ENCODE measurements at places on chromosomes 13 and 19. TPM values are rescaled to one million over a fixed set of nuclear protein-coding genes. Genes with fewer than 3 reads are reported as not detected.

DNA sequence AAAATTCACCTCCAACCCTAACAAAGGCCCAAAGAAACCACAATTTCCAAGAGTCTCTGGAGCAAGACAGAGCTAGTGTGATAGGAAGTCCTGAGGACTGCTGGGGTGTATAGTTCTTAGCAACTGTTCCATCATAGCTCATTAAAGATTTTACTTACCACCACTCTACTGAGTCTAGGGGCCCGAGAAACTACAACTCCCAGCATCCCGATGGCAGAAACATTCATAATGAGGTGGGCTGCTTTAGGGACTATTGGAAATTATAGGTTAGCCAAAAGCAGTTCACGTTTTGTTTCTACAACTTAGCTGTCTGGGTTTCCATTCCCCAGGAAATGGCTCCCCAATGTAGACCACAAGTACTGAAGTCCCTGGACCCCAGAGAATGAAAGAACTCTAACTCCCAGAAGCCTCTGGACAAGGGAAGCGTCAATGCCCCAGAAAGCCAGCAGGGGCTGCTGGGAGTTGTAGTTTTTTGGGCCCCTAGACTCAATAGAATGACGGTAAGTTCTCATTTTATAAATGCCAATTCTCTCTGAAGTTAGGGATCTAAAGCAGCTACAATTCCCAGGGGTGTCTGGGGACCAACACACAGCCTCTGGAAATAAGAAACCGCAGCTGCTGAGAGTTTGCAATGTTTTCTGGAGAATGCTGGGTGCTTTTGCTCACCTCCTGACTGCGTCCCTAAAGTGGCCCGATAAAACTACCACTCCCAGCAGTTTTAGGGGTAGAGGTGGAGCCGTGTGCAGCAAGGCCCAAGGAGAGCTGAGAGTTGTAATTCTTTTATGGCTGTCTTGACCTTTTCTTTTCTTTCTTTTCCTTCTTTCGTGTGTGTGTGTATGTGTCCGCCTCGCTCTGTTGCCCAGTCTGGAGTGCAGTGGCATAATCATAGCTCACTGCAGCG, 11.1 kb downstream of the FTL start:
- DNase-seq = peak; percentile 71

DNA sequence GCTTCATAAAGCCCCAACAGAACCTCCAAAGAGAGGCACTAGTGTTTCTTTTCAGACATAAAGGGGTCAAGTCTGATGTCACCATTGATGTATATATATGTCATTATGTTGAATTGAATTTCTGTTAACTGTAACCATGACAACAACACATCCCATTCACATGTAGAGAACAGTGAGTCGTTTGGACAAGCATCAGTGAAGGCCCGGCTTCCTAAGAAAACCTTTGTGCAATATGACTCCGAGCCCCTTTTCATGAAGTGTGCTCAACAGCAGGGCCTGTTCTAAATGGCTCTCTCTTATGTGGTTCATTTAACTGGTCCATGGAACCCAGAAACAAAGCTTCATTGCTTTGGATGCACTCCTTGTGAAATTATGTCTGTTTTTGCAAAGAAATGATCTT, 67.2 kb upstream of the UBL3 start:
- no peak for DNase-seq

GRCh38 chr19:21474671-21475181, 30.7 kb upstream of the ZNF429 start:
- DNase-seq = peak; percentile 97

DNA sequence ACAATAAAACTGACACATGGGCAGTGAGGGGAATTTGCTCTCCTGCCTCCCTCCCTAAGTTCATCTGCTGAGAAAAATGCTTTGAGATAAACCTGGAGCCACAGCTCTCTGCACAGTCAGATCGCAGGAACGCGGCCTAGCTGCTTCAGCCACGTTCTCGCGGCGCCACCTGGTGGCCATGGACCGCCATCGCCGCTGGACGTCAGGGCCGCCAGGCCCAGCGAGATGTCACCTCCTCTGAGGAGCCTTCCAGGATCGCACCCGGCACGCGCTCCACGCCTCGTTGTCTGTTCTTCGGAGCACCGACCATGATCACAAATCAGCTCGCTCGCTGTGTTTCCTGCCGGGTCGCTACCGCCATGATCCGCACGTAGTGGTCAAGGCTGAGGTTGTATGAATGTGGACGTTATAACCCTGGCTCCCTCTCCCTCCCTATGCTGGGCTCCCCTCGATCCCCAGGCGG, 20.6 kb upstream of the USP29 start:
- peak; percentile 87 for DNase-seq

GRCh38 chr13:88136098-88136790, 465.1 kb downstream of the SLITRK5 start:
- no peak for DNase-seq

GRCh38 chr19:47704024-47704423, 9.2 kb upstream of the EHD2 start:
- peak; percentile 89 for DNase-seq

- DNase-seq = peak; percentile 52
Measured at GRCh38 chr19:55041627-55042343, 3.7 kb upstream of the GP6 start.

DNA sequence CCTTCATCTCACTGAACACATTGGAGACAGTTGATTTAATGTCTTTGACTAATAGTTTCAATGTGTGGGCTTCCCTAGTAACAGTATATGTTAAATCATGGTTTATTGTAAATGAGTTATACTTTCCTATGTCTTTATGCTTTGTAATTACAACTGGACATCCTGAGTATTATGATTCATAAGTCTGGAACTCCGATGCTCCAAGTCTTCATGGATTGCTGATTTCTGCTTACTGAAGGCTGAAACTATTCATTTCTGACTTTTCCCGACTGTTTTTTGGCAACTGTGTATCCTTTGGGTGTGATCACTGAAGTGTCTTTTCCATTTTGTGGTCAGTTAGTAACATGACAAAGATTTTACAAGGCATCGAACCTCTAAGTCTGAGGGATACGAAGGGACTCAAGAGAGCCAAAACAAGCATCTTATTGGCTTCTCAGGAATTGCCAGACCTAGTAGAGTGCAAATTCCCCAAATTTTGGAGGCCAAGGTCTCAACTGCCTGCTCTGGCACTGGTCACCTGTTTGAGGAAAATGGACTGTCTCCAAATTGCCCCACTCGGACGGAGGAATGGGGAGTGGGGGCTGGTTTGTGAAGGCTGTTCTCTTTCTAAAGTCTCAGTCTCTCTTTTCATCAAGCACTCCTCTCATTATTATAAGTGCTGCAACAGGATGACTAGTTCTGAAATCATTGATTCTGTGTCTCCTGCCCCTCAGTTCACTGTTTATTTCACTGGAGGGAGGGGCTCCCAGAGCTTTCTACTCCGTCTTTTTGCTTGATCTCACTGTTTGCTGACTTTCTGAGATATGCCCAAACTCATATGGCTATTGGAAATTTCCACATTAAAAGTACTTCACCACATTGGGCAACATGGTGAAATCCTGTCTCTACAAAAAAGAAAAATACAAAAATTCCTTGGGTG, 20.2 kb upstream of the CD70 start:
- peak; percentile 86 for DNase-seq

GRCh38 chr13:102897371-102898138, 51.7 kb downstream of the ERCC5 start:
- DNase-seq = no peak

The PSG6 gene
- total RNA-seq = not detected

- no peak for DNase-seq
Measured at GRCh38 chr13:50378509-50379044, 363.3 kb downstream of the KCNRG start.

DNA sequence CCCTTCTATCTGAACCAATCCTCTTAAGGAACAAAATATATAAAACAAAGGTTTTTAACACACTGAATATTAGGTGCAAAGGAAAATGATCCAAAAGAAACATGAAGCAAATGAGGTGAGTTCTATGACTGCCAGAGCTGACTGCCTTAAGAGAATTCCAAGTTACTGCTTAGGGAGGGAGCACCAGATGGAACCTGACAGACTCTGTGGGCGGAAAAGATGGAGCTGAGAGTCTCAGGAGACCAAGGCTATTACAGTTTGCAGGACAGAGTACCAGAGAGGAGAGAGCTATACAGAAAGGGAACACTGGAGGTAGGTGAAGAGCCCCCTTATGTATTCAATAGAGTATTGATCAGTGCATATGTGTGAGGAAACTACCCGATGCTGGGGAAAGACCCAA, 87.2 kb downstream of the B3GLCT start:
- no peak for DNase-seq

The POGLUT2 gene
- total RNA-seq = 18.0 TPM

The PGLYRP1 gene
- total RNA-seq = not detected

GRCh38 chr19:4495471-4495870, 22.8 kb downstream of the PLIN4 start:
- DNase-seq = peak; percentile 84

DNA sequence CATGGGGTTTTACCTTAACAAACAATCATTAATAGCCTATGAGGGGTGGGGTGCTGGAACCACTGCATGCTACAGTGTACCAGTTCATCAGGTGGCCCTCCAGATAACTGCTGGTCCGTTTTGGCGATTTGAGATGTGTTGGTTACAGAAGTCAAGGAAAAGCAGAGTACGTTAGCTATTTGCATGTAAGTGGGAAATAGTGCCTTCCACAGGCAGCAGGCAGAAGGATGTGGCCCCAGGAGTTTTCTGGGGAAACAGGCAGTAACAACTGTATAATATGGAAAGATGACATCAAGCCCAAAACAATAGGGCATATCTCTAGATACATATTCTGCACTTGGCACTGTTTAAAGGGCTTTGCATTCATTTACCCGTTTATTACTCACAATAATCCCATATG, 245.7 kb downstream of the COL4A1 start:
- DNase-seq = no peak

The C19orf38 gene
- total RNA-seq = under 0.01 TPM

DNA sequence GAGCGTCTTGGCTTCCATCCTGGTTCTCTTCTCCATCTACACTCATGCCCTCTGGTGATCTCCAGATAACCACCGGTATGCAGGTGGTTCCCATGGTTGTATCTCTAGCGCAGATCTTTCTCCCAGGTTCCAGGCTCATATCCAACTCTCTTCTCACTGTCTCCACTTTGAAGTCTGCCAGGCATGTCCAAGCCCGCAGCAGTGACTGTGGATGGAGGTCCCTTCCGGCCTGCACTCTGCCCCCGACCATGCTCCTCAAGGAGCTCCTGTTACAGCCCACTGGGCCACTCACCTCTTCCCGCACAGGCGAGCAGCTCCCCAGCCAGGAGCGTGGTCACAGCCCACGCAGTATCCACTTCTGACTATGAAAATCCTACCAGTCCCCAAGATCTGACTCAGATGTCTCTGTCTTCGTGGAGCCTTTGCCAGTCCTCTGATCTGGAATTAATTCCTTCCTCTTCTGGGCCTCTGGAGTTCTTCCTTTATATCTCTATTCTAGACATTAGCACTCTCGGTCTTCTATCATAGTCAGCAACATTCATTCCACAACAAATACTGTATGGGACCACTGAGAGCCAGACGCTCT, 100.2 kb downstream of the TEX26 start:
- peak; percentile 49 for DNase-seq

DNA sequence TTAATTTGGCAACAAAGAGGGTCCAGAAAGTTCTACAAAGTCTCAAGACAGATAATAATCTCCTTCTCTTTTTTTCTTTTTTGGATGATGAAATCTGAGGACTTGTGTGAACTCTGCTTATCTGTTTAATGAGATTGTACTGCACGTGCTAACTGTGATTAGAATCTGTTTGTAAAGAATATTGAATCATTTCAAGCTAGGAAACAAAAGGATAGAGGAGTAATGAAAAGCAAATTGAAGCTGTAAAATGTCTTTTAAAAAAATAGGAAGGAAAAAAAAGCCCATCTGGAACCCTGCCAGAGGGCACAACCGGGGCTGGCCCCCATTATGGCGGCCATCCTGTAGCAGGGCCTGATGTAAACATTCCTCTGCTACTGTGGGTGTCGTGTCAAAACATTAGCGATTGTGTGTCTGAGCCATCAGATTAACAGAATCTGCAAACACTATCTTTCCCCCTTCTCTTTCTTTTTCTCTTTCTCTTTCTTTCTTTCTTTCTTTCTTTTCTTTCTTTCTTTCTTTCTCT, 83.0 kb downstream of the FLT1 start:
- DNase-seq = no peak

GRCh38 chr19:43983544-43983911, 460 bp upstream of the ZNF155 start:
- DNase-seq = no peak

DNA sequence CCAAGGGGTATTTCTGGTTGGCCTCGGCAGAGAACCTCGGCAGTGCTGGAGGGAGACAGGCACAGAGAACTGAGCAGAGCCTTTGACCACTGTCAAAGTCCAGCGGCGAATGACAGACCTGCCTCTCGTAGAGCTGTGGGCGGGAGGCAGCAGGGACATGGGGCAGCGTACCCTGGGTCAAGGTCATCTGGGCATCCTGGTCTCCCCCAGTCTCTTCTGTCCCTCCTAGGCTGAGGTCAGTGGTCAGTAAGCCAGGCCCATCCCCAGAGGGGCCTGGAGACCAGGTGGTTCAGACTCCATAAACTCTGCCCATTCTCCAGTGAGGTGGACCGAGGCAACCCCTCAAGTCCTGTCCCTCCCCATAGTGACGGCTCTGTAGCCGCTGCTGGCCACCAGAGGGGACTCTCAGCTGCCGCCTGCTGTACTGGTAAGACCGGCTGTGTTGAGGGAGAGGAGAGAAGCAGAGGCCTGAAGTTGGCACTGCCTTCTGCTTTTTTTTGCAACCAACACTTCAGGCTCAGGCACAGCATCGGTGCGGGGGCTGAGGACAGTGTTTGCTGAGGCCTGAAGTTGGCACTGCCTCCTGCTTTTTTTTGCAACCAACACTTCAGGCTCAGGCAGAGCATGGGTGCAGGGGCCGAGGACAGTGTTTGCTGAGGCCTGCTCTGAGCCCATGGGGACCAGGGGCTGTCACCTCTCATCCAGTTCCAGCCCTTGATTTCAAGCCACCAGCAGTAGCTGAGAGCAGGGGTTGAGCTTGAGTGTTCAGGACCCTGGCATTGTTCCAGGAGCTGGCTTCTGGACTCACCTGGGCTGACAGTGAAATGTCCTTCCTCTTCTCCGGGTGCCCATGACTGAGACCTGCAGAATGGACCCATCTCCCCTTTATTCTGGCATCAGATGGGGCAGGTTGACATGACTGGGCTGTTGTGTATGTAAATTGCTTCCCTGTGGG, at the start of gene PGLYRP2:
Gene PGLYRP2 (minus strand): TSS at position 111 of the 955 bp plus-strand sequence. CDS start 130 bp downstream, outside the sequence.
- peak; percentile 65 for DNase-seq

GRCh38 chr13:113150550-113151365, 7.7 kb upstream of the PROZ start:
- peak; percentile 45 for DNase-seq

- peak; percentile 68 for DNase-seq
Measured at GRCh38 chr13:44989941-44990340, 603 bp downstream of the GPALPP1 start.

The GSX1 gene
- total RNA-seq = not detected

DNA sequence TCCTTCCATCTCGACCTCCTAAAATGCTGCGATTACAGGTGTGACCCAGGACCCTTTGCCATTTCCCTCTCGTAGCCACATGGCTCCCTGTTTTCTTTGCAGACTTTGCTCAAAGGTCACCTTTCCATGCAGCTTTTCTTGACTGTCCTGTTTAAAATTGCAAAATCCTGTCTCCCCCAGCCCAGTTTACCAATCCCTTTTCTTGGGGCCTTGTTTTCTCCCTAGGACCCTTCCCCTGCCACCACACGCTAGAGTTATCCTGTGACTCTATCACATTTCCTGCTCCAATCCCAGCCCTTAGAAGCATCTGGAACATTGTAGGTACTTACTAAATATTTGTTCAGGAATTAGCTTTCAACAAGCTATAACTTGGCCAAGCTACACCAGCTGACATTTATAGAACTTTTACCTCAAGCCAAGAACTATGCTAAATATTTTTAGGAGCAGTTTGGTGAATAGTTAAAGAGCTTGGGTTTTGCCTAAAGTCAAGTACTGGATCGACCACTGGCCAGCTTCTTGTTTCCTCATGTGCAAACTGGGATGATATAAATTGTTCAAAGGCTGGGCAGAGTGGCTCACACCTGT, 9.1 kb upstream of the SERTAD3 start:
- DNase-seq = peak; percentile 0

Data from osteoblast (primary cell).